ENCODE measurements at places on chromosomes 5 and 9.

GRCh38 chr9:93996863-93997262 lies 41.7 kb upstream of the BARX1 start:
- no peak for DNase-seq

- no peak for DNase-seq
Observed at GRCh38 chr9:21392270-21392669, 7.1 kb upstream of the IFNA2 start.

DNA sequence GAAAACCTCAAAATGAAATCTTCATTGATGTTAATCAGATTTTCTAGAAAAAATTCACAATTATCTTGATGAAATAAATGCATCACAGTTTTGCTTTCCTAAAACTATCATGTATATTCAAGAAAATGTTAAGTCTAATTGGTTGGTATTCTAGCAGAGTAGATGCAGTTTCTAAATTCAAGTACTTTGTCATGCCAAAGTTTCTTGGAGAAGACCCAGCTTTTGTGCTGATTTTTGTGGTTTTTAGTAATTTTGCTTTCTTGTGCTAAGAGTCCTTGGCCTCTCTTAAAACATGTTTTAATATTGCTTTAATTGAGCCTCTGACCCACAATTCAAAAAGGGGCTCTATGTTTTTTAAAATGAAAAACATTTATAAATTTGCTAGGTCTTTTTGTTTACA lies 924.8 kb upstream of the PTPRD start:
- no peak for DNase-seq

- DNase-seq: peak; percentile 34
Observed at GRCh38 chr5:378976-379742, 57.6 kb downstream of the AHRR start.

DNA sequence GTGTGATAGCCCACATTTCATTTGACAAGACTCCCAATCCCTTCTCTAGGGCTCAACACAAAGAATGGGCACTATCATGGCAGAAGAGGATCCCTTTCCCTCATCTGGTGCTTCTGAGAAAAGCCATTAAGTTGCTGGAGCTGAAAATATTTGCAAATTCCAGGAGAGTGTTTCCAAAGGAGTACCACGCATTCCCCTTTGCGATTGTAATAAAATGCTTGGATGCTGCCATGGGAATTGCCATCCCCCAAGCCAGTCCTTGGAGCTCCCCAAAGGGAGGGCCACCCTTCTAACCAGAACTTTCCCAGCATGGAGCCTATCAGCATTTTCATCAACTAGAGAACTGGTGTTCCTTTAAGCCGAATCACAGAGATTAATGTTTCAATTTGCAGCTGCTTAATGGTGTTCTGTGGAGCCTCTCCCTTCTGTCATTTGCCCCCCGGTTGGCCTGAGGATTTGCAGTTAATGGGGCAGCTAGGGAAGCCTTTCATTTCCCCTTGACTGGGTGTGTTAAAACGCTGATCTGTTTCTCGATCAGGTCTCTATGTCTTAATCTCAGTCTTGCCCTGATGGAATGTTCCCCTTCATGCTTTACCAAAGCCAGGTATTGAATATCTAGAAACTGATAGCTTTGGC lies 133.0 kb downstream of the ENC1 start:
- DNase-seq: no peak

GRCh38 chr9:84170521-84171141 lies 169.9 kb downstream of the SLC28A3 start:
- no peak for DNase-seq

- no peak for DNase-seq
Observed at GRCh38 chr5:136222580-136223235, 29.7 kb upstream of the SMIM32 start.

DNA sequence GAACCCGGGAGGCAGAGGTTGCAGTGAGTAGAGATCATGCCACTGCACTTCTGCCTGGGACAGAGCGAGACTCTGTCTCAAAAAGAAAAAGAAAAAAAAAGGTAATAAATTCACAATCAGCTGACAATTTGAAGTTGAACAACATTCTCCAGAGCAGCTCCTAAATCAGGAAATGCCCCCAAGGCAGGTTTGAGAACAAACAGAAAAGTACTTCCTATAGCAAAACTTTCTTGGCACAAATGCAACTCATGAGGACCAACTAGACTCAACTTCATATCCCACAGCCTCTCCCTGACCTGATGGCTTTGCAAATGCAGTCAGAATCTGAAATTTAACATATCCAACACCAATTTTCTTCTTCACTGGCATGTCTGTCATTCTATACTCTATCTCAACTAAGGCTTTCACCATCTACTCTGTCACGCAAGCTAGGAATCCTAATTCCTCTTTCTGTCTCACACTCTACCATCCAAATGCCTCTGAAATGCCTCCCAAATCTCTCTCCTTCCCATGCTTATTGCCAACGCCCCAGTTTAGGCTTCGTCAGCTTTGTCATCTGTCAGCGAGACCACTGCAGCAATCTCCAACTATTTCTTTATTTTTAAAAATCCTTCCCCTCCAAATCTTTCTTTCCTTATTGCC lies 113.3 kb downstream of the MAPKAP1 start:
- no peak for DNase-seq

- DNase-seq: no peak
Observed at GRCh38 chr5:73484511-73484910, 13.7 kb upstream of the BTF3 start.

DNA sequence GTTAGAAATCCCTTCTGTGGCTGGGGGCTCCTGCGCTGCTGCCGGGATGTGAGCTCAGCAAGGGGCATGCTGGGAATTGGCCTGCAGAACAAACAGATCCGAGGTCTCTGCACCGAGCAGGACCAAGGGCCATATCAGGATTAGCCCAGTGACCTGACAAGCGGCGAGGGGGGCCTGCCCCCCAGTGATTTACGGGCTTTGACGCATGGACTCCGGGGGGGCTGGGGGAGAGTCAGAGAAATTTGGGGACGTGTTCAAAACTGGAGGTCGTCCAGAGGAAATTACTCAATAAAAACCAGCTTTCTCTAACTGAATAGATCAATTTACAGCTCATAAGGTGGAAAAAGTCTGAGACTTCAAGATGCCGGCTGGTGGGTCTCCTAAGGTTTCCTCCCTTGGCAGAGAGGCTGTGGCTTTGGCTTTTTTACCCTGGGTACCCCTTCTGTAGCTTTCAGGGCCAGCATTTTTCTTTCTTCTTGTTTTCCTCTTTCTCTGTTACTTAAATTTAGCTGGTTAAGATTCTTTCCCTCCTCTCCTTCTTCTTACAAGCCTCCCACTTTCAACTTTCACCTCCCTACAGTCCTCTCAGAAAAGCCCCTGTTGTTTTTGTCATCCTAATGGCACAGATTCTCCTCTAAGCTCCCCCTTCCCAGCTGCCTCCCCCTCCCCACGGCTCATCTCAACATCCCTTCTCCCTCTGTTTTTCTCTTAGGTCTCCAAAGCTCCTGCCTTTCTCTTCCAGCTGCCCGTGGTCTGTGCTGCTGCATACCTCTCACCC lies 551.0 kb downstream of the CCDC171 start:
- no peak for DNase-seq

- no peak for DNase-seq
Observed at GRCh38 chr5:74380193-74380592, 260.3 kb downstream of the ENC1 start.

GRCh38 chr5:119285070-119285916 lies 70.5 kb upstream of the TNFAIP8 start:
- no peak for DNase-seq

- no peak for DNase-seq
Observed at GRCh38 chr9:136481558-136481957, 1.3 kb downstream of the SEC16A start.

- no peak for DNase-seq
Observed at GRCh38 chr5:173090639-173091038, 34.5 kb downstream of the CREBRF start.

DNA sequence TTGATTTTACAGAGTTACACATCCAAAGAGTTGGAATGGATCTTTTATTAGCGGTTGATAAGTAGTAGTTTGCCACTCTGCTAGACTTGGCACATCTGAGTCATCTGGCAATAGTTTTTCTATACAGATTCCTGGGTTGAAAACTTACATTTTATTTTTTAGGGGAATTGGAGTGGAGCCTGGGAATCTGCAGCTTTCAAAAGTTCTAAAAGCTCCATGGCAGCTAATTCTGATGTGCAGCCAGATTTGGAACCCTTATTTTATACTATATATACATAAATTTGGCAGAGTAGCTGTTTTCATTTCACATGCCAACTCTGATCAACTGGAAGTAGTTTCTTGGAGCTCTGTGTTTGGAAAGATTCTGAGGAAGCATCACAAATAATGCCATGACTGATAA lies 715.5 kb downstream of the TLR4 start:
- DNase-seq: no peak

DNA sequence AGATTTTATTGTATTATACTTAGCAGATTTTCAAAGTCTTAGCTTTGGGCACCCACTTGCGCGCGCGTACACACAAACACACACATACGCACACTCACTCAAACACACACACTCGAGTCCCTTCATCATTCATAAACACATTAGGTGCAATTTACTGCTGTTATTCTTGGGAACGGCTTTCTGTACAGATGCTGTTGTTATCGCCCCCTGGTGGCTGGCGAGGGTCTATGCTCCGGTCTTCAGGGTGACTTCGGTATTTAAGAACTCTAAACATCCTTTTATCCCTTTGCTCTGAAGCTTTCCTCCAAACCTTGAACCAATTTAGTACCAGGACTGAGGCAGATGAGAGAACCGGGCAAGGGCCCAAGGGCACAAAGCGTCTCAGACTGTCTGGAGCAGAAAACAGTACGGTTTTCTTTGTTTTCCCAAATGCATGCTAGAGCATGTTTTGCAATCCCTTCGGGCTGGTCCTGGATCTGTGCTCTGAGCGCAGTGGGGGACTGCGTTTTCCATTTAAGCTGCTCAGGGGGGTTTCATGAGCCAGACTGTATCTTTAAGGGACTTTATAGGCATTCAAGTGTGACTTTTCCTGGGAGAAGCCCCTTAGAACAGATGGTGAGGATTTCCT lies 1.7 kb upstream of the SLIT3 start:
- DNase-seq: peak; percentile 85

DNA sequence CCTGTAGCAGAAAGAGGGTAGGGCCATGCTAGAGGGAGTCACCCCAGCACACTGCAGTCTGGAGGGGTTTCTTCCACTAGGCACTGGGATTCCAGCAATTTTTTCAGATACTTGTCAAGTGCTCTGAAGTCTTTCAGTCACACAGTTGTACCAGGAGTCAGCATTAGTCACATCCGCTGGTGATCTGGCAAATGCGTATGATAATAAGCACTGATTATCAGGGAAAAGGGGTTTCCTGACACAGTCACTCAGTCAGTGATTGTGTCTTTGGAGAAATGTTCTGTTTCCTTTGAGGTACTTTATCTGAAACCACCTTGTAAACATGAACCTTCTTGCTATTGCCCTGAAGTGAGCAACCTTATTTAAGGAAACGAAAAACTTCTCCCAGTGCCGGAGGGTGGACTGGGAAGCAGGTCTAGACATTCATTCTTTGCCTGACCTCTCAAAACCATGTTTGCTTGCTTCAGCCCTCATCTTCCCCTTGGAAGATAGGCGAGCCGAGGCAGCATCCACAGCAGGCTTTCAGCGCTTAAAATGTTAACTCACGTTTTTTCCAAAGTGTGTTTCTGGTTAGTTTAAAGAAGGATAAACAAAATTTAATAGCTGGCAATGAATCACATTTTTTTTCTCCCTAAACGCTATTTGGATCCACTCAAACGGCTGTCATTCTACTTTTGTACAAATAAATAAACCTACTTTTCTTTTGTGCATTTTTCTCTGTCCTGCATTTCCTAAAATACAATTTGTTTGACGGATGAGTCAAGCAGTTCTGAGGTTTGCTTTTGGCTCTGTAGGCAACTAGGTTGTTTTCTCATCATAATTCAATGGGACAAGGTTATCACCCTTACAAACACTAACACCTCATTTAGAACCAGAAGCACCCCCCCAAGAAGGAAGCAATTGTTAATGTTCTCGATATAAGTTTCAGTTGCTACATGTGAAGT lies 77.7 kb downstream of the FOXD1 start:
- DNase-seq: no peak

DNA sequence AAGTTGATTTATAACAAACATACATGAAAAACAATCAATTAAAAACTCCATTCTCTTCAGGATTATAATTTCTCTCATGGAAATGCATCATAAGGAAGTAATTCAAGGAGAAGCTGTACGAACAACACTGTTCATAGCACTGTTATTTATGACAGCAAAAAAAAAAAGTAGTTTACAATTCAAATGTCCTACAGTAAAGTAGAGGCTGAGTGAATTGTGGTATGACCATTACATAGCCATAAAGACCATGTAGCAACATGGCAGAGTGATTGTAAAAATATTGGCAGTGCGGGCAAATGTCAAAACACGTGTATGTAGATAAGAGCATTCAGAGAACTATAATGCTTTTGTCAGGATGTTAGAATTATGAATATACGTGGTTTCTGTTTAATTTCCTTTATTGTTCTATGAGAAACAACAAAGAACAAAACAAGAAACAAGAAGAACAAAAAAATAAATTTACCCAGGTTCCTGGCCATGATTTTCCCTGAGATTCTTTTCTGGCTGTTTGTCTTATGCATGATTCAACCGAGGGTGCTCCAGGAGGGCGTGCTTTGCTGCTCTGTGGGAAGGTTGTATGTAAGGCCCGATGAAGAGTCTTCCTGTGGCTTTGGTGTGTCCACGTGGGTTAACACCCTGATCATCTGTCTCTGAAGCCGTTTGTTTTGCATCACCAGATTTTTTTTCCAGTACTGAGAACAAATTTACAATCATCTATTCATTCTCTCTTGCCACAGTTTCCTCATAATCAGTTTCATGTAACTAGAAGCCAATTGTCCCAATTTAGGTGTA lies 28.8 kb downstream of the GCNT4 start:
- no peak for DNase-seq

GRCh38 chr9:13873203-13873602 lies 440.7 kb downstream of the NFIB start:
- DNase-seq: no peak

DNA sequence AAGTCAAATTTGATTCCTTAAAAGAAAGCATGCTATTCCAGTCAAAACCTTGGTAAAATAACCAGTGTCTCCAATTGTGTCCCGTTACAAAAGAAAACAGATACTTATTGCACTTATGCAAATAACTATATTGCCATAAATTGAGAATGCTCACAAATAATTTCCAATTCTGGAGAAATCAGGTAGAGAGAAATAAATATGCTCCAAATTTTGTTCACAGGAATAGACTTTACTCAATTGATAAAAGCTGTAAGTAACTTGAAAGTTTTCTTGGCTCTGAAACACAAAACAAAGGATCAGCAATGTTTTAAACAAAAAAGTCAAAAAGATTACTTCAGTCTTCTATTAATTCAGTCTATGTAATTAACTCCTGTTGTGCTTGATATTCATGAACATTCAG lies 7.8 kb upstream of the DTWD2 start:
- DNase-seq: no peak
